ENCODE measurements at places on chromosomes 2 and 18. TPM values are rescaled to one million over a fixed set of nuclear protein-coding genes. Genes with fewer than 3 reads are reported as not detected.

Gene FAM117B
- 14.2 TPM for total RNA-seq

Gene HMSD
- total RNA-seq: not detected

Gene CD207
- total RNA-seq: not detected

Gene INHBB
- total RNA-seq: 0.10 TPM

Gene SOCS6
- 4.7 TPM for total RNA-seq
